ENCODE measurements at places on chromosomes 12 and 14.
A peak's percentile ranks its signal among the peaks of the same experiment; 100 is the strongest.

DNA sequence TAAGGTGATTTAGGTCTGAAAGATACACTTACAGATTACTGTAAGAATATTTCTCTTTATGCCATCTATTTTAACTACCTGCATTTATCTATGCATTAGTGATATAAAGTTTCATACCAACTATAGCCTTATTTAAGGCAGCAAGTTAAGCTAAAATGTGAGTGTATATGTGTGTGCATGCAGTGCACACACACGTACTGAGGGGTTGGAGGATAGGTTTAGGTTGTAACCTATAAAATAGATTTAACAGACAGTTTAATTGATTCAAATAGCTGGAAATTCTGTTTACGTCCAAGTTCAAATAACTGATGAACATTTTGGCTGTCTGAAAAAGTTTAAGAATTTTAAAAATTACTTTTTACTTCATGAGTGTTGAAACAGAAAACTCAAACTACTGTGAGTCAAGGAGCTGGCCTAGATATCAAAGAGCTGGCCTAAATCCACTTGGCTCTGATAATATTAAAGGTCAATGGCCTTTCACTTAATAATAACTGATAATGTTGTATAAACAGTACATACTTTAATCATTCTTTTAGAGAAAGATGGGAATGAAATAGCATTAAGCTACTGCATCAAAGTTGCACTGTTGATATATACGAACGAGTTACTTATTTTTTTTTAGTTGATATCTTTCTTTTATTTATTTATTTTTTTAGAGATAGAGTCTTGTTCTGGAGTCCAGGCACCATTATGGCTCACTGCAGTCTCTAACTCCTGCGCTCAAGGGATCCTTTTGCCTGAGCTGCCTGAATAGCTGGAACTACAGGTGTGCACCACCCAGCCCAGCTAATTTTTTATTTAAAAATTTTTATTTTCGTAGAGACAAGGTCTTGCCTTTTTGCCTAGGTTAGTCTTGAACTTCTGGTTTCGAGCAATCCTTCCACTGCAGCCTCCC lies 13.8 kb upstream of the KCNJ8 start:
- DNase-seq, result no peak

- no peak for DNase-seq
These were observed 3.6 kb downstream of the SLC25A29 start for GRCh38 chr14:100302616-100303015.

GRCh38 chr12:29844667-29845066 lies 60.9 kb upstream of the TMTC1 start:
- no peak for DNase-seq

- DNase-seq, result no peak
These were observed 10.2 kb upstream of the HMGA2 start for GRCh38 chr12:65814038-65814437.

GRCh38 chr12:52156757-52157565 lies 34.9 kb downstream of the KRT80 start:
- peak; percentile 83 for DNase-seq

DNA sequence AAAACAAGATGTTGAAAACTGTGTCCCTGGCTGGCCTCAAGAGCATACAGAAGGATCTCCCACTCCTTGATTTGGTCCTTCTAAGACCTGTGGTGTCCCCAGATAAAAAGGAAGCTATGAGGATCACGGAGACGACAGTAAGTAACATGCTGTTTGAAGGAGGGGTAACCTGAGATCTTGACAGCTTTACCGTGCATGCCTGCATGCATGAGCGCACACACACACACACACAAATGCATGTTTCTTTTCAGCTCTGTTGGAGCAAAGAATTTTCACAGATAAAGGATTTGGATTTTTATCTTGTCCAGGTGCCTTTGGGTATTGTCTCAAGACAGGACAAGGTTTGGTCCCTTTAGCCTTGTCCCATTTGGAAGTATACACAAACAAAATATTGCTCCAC lies 411.6 kb upstream of the CCDC196 start:
- DNase-seq, result no peak

DNA sequence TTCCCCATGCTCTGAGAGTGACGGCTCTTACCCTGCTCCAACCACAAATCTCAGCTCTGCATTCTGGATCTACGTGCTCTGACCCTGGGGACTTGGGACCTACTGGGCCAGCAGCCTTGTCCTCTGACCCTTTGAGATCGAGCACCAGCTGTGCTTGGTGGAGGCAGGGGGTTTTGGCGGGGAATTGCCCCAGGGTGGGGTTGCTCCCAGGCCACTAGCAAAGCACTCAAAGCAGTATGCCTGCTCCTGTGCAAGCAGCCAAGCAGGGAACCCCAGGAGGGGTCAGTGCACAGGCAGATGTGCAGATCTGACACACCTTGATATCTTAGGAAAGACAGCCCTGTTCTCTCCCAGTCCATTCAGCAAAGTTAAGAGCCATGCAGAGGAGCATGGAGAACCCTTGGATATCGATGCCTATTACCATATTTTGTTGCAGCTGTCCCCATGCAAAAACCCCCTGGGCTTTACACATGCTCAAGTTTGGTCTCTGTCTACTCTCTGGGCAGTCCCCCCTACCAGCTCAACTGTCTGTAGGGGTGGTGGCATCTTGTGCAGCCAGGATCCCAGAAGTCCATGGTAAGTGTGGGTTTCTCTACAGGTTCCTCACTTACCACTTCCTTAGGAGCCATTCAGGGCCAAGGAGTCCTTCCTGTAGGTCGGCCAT lies 319.0 kb downstream of the TMTC2 start:
- no peak for DNase-seq

DNA sequence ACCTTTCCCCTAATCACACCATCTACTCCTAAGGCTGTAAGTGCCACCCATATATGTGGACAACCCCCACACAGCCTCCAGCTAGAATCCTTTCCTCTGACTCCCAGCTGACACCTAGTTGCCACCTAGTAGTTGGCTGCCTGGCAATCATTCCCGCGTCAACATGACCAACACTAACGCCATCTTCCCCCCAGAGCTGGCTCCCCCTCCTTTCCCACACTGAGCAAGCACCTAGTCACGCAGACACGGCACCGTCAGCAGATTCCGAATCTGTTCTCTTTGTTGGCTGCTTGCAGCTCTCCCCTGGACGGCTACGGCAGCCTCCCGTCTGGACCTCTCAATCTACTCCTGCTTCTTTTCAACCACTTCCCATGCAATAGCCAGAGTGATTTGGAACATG lies 27.7 kb downstream of the UBR7 start:
- DNase-seq, result peak; percentile 76

DNA sequence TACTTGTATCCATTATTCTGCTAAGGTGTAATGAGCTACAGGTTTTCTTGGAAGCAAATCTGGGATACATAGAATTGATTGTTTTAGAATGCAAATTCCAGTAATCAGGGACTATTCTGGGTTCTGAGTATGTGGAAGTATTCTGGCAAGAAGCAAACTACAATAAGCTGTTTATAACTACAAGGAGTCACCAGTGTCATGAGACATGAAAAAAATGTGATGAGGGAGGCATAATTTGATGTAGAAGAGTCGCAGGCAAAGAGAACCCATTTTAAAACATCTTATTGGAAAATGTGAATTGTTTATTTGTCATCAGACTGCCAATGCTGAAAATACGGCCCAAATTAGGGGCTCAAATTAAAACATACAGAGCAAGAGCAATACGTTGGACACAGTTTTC lies 321.8 kb upstream of the E2F7 start:
- no peak for DNase-seq

GRCh38 chr12:108360487-108360886 lies 21.4 kb upstream of the CMKLR1 start:
- no peak for DNase-seq

DNA sequence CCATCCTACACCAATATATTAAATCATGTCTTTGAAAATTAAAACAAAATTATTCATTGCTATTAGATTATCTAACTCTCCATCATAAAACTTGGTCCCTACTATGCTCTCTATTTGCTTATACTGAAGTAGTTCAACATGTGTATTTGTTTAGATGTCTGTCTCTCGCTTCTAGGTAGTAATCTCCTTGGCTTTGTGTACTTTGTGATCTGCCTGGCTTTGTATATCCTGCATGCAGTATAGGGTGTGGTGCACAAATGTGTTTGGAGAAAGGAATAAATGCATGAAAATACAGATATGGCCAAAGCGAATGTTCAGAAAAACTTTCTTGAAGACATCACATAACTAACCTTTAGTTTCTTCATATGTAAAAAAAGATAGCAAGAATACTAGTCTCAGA lies 246.6 kb upstream of the LRFN5 start:
- no peak for DNase-seq

DNA sequence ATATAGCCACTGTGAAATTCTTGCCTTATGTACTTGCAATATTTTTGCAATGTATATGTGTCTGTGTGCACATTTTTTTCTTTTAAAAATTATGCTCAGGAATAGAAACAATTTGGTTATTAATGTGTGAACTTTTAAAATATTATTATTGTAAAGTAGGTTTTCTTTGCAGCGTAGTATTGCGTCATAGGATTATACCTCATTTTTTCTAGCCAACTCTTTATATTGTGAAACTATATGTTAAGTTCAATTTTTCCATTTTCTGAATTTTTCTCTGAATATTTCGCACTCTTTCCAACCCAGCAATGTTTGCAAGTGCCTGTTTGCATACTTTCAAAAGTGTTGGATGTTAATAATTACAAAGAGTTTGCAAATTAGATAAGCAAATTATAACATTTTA lies 471.6 kb upstream of the LMO3 start:
- DNase-seq, result no peak

GRCh38 chr14:86858031-86858430 lies 1135.0 kb downstream of the GALC start:
- peak; percentile 57 for DNase-seq

- DNase-seq, result no peak
These were observed 1435.3 kb downstream of the LRFN5 start for GRCh38 chr14:43041976-43042375.

DNA sequence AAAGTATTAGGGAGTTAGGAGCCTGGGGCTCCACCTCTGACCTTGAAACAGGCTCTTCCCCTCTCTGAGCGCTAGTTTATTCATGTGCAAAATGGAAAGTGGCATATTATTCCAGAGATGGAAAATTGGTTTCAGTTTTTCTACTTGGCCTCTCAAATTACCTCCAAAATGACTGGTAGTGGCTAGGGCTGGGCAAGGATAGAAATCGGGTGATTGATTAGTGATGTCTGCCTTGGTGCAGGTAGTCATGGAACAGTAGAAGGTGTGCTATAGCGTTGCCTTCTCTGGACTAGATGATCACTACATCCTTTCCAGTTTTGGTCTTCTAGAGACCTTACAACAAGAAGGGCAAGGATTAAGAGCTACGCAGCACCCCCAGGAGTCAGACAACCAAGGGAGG lies 8.6 kb upstream of the MSI1 start:
- DNase-seq, result no peak

- DNase-seq, result no peak
These were observed 96.2 kb upstream of the HSPB8 start for GRCh38 chr12:119082496-119082895.

- no peak for DNase-seq
These were observed 86.6 kb downstream of the PAPLN start for GRCh38 chr14:73323896-73324399.

GRCh38 chr12:48183876-48184548 lies 568 bp downstream of the CCDC184 start:
- no peak for DNase-seq

- no peak for DNase-seq
These were observed 677.8 kb downstream of the BCL11B start for GRCh38 chr14:98594156-98594555.

GRCh38 chr12:129052373-129052772 lies 199.1 kb downstream of the GLT1D1 start:
- DNase-seq, result no peak

GRCh38 chr14:37027188-37027824 lies 145.1 kb downstream of the SLC25A21 start:
- no peak for DNase-seq

DNA sequence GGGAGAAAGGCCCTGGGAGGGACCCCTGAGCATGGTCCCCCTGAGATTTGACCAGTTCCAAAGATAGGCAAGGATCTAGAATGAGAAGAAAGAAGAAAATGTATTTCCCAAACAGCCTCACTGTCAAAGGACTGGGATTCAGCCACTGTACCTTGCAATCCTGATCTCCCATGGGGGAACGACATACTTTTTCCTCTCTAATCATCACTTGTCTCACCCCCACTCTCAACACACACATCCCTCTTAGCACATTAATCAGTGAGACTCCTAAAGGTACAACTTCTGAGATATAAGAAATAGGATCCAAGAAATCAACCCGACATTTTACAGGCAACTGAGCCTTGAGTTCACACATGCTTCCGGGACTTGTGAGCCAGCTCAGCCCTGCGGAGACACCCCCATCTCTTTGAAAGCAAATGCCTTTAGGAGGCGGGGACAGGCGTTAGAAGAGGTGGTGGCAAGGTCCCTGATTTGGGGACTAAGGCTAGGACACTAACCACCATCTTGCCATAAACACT lies 1.4 kb downstream of the MAP3K9 start:
- DNase-seq, result no peak

DNA sequence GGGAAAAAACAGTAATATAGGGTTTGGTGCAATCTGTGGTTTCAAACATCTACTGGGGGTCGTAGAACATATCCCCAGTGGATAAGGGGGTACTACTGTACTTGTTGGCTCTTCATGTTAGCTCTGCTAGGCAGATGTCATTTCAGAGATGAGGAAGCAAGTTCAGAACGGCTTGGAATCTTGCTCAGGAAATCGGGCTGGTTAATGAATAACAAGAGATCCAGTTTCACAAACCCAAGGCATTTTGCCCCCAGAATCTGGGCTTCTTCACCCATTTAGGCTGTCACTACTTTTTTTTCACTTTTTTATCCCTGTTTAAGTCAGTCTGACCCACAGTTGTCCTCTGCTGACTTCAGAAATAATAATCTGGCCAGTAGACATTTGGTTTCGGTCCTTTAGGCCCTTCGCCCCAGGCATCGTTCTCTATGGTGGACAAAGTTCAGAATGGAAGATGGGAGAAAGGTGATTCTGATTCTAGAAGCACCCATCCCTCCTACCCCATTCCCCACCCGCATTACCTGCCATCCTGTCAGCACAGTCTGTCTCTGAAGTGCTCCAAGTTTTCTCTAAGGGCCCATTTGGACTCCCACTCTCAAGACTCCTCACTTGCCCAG lies 4.5 kb downstream of the SUOX start:
- DNase-seq, result no peak

DNA sequence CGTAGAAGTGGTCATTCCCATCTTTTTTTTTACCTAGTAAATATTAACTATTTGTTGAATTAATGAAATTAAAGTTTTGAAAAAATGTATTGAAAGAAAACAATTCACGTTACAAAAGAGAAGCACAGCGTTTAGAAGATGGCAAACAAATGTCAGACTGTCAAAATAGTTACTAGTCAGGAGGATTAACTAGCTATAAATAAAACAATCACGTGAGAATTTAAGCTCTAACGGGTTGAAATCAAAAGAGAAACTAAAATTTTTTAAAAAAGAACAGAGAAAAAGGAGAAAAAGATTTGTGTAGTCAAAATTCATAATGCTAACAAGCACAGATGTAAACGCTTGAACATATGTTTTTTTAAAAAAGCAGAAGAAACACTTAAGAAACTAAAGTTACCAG lies 26.4 kb downstream of the DDHD1 start:
- DNase-seq, result peak; percentile 13
